ENCODE measurements at places on chromosomes 16 and 17.

- no peak for DNase-seq
Measured at GRCh38 chr16:54462771-54463170, 176.2 kb upstream of the IRX3 start.

- no peak for DNase-seq
Measured at GRCh38 chr17:2027528-2028233, 2.3 kb upstream of the DPH1 start.

GRCh38 chr16:9816644-9817043 lies 365.6 kb downstream of the GRIN2A start:
- DNase-seq, result no peak

- no peak for DNase-seq
Measured at GRCh38 chr17:67126983-67127382, 82.6 kb downstream of the CACNG1 start.

GRCh38 chr17:13909901-13910519 lies 159.3 kb upstream of the COX10 start:
- DNase-seq, result no peak

GRCh38 chr16:19911747-19912454 lies 27.3 kb upstream of the GPRC5B start:
- DNase-seq, result no peak

GRCh38 chr17:5775098-5775497 lies 190.8 kb upstream of the NLRP1 start:
- no peak for DNase-seq

All from activated T-cell treated with anti-CD3 and anti-CD28 coated beads, Interleukin-2, amount 50 U/mL, for 48 hours (primary cell).